Stimulated activated CD4-positive, alpha-beta T cell treated with anti-CD3 and anti-CD28 coated beads, Interleukin-1b, Interleukin-23, amount 100 ng/mL, for 4 hours (primary cell): ENCODE measurements at places on chromosomes 7 and 10.
A peak's percentile ranks its signal among the peaks of the same experiment; 100 is the strongest.

DNA sequence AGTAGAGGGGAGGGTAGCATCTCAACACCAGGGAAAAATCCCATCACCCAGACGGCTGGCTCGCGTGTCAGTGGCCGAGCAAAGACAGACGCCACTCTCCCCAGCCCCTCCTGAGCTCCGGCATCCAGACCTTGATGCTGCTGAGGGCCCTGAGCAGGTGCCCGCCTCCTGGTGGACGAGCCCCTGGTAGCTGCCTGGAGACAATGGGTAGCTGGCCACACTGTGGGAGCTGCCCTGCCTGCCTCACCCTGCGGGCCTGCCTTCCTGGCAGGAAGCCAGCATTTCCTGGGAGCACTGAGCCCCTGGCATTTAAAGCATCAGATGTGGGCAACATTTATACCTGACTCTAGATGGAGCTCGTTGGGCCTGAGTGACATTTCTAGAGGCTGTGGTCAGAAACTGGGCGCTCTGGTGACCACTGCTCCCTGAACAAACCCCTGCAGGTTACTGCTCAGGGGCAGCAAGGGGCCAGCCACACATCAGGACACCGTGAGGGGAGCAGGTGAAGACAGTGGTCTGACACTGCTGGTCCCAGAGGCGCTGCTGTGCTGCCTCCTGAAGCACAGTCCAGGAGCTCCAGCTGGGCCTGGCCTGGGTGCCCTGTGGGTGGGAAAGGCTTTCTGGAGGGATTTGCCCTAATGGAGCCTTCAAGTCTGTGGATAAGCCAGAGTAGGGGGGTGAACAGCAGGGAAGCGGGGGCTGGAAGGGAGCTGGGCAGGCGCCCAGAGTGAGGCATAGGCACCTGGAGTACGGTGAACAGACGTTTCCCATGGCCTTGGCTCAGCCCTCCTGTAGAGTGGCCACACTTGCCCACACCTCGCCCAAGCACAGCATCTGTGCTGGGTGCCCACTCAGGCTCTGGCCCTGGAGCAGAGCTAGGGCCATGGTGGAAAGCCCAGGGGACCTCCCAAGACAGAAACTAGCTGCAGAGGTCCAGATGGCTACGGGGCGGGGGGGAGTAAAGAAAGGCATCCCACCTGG is 138.7 kb downstream of the MAPK8 start:
- no peak for DNase-seq

DNA sequence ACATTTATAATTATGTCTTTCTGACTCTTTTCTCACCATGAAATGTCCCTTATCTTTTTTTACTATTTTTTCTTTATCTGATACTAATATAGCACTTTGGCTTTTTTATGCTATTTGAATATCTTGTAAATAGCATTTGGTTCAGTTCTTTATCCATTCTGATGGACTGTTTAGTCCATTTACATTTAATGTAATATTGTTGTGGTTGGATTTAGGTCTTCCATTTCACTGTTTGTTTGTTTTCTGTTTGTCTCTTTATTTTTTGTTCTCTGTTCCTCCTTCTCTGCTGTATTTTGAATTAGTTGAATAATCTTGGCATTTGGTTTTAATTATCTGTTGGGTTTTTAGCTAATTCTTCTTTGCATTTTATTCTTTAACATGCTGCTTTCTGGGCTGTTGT is 89.8 kb downstream of the ANKIB1 start:
- DNase-seq, result no peak

GRCh38 chr10:46524472-46525176 is 31.8 kb downstream of the GPRIN2 start:
- no peak for DNase-seq

DNA sequence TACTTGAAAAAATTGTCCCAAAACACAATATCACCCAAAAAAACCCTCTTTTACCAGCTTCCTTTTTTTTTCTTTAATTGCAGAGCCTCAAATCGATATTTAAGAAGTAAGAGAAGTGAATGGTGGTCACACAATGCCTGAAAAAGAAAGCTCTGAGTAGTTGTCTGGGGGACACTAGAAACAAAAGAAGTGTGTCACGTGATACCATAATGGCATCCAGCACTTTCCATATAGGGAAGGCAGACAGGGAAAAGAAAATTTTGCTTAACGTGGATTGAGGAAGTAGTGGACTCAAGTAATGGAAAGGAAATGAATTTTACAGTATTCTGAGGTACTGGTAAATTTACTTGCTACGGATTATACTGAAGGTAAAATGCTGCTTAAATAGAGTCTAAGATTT is 765.9 kb upstream of the C7orf33 start:
- DNase-seq, result no peak

- DNase-seq, result no peak
These were observed 63.3 kb downstream of the TMEM26 start for GRCh38 chr10:61389887-61390286.

DNA sequence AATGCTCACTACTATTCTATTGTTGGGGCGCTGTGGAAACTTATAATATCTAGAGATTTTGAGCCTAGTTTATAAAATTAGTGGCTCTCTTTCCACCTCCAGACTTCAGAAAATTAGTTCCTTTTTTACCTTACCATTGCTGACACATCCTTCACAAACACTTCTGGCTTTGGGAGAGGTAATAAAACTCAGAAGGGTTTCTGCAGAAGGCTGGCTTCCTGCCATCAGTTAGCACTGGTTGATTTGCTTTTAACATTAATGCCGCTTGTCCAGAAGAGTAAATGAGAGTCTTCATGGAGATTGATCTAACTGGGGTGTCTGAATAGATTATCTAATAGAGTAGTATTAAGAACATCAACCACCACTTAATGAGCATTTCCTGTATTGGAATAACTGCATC is 20.3 kb downstream of the ACSM6 start:
- no peak for DNase-seq

- no peak for DNase-seq
These were observed 94.0 kb upstream of the LANCL2 start for GRCh38 chr7:55271069-55271626.

- no peak for DNase-seq
These were observed 4.9 kb upstream of the KAT6B start for GRCh38 chr10:74821501-74821900.

DNA sequence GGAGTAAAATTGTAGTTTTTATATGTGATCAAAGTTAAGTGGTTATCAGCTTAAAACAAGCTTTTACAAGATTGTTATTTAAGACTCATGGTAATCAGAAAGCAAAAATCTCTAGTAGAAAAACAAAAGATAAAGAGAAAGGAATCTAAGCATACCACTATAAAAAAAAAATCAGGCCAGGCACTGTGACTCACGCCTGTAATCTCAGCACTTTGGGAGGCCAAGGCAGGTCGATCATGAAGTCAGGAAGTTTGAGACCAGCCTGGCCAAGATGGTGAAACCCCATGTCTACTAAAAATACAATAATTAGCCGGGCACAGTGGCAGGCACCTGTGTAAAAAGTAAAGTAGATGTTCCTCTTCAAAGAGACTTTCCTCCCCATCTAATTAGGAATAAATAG is 265.9 kb upstream of the NRP1 start:
- DNase-seq, result no peak

DNA sequence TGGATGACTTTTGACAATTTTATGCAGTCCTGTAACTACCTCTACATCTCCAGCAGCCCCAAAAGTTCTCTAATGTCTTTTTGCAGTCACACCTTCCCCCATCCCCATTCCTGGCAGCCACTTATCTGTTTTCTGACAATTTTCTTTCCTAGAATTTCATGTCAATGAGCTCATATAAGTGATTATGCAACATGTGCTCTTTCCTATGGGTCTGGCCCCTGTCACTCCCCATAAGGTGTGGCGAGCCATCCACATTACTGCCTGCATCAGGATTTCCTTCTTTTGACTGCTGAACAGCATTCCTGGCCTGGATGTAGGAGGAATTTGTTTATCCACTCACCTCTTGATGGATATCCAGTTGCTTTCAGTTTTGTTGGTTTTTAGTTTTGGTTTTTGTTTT is 146.7 kb upstream of the MGMT start:
- DNase-seq, result no peak

DNA sequence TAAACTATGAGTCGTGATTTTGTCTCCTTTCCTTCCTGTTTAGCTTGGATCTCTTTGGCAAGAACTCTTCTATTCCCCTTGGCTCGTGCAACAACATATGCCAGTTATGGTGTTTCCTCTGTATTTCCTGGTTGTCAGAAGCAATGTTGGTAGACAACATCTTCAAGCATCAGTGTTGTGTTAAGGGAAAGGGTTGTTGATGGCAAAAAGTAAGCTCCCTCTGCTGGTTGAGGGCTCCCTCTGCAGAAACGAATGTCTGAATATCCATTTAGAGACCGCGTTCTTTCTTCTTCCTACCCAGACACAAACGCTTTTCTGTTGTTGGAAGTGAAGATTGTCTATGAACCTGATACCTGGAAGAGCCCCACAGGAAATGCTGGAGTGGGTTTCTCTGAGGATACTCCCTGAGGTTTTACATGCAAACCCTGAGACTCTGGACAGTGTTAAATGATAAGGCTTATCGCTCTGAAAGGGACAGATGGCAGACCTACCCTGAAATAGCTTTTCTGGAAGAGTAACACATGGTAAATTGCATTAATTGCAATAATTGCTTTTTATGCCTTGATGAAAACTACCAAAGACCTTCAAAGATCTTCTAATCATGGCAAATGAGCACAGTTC is 23.5 kb upstream of the C1QL3 start:
- DNase-seq, result no peak

- no peak for DNase-seq
These were observed 650.4 kb upstream of the CELF2 start for GRCh38 chr10:10367264-10367663.

GRCh38 chr10:129530581-129530980 is 63.5 kb downstream of the MGMT start:
- DNase-seq, result no peak

- no peak for DNase-seq
These were observed 398.9 kb downstream of the RPS24 start for GRCh38 chr10:78432583-78432982.

DNA sequence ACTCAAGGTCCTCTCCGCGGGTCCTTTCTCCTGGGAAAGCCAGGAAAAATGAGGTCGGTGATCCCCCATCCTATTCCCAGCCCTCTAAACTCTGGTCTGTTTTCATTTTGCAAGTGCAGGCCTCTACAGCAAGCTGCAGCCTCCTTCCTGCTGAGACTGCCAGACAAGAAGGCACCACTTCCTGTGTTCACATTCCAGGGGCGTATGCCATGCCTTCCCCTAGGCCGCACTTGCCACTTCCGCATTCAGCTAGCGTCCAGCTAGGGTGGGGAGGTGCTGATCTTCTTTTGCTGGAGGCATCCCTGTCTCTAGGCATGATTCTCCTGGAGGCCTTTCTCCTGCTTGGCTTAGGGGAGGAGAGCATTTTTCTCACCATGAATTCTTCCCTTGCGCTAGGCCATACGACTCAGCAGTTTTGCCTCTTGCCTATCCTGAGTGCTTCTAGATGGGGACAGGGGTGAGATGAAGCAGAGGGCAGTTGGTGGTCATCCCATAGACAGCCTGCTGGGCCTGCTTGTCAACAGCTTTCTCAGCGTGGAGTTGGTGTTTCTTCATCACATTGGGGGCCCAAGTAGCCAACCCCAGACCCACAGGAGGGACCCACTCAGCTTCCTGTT is 328.9 kb downstream of the RPS24 start:
- DNase-seq, result no peak

DNA sequence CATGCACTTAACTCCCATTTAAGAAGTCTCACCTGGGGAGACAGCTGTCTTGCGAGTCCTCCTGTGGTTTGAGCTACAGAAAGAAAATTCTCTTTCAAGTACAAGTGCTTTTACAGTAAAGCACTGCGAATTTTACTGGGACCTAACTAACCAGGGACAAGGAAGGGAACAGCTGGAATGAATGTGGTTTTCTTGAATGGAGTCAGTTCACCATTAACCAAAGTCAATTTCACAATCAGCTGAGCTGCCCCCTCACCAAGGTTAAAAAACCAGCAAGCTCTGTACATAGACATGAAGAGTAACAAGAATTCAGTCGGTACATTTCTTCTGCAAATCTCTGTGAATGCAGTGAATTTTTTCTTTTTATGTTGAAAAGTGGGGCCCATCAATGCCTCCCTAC is 56.3 kb downstream of the GFRA1 start:
- no peak for DNase-seq

DNA sequence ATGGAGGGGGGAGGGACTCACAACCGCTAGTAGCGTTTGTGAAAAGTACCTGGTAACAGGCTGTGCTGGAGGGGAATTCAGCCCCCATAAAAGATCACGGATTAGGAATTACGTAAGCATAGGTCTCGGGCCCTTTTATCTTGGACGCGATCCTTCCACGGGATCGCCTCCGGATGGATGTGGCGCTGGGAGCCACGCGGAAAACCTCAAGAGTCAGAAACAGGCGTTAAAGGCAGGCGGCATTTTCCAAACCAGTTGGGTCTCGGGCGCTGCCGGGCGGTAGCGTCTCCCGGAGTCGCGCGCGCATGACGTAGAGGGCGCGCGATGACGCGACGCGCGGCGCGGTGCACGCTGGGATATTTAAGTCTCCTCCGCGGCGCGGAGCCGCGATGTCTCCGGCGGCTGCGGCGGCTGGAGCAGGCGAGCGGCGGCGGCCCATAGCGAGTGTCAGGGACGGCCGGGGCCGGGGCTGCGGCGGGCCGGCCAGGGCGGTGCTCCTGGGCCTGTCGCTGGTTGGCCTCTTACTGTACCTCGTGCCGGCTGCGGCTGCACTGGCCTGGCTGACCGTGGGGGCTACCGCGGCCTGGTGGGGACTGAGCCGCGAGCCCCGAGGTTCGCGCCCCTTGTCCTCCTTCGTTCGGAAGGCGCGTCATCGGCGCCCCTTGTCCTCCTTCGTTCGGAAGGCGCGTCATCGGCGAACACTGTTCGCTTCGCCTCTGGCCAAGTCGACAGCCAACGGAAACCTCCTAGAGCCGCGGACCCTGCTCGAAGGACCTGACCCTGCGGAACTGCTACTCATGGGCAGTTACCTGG is at the start of gene POM121:
POM121 (plus strand) TSS at position 363 of the 813 bp plus-strand sequence; CDS start at position 390, 27 bp downstream.
- peak; percentile 79 for DNase-seq

DNA sequence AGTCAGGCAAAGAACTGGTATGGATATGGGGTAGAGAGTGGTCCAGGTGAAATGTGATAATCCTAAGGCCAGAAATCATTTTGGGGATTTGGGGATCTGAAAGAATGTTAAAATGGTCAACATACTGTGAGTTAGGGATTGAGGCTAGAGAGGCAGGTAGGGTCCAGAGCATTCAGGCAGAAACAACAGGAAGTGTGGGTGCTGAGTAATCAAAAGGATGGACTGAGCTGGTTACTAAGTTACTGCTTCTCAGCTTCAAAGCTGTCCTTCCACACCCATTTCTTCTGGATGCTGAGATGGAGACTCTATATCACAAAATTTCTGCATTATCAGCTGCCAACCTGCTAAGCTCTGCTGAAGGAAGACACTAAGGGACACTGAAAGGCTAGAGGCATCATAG is 30.6 kb upstream of the PRKCQ start:
- DNase-seq, result no peak

GRCh38 chr10:49300140-49300974 is 1.4 kb downstream of the C10orf71 start:
- no peak for DNase-seq

GRCh38 chr10:124245191-124245590 is 151.8 kb upstream of the CHST15 start:
- DNase-seq, result no peak

- no peak for DNase-seq
These were observed 5.1 kb downstream of the PRXL2A start for GRCh38 chr10:80413271-80413996.
